Activated naive CD4-positive, alpha-beta T cell (primary cell): ENCODE measurements at places on chromosomes 6 and 20.

- no peak for DNase-seq
These were observed 4.0 kb upstream of the NNAT start for GRCh38 chr20:37516811-37517750.

DNA sequence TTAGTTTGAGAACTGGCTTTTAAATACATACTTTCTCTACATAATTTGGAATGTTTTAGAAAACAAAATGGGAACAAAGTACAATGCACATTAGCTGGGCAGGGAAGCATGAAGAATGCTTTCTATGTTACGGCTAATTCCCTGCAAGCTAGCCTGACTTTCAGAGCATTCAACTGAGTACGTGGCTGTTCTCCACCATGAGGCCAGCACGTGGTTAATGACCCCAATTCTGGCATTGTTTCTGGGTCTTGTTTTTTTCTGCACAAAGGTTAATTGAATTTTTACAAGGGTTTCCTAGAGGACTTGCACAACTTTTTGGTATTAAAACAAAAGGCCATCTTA is 208.6 kb upstream of the AGPAT4 start:
- no peak for DNase-seq

DNA sequence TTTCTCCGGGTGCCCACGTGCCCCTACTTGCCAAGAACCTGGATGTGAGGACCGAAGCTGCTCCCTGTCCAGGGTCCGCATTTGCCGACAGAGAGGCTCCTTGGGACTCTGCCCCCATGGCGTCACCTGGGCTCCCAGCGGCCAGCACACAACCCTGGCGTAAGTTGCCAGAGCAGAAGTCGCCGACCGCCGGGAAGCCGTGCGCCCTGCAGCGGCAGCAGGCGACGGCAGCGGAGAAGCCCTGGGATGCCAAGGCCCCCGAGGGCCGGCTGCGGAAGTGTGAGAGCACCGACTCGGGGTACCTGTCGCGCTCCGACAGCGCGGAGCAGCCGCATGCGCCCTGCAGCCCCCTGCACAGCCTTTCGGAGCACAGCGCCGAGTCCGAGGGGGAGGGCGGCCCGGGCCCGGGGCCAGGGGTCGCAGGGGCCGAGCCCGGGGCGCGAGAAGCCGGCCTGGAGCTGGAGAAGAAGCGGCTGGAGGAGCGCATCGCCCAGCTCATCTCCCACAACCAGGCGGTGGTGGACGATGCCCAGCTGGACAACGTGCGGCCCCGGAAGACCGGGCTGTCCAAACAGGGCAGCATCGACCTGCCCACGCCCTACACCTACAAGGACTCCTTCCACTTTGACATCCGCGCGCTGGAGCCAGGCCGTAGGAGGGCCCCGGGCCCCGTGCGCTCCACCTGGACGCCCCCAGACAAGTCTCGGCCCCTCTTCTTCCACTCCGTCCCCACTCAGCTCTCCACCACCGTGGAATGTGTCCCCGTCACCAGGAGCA is 28.3 kb downstream of the ZNF831 start:
- no peak for DNase-seq

DNA sequence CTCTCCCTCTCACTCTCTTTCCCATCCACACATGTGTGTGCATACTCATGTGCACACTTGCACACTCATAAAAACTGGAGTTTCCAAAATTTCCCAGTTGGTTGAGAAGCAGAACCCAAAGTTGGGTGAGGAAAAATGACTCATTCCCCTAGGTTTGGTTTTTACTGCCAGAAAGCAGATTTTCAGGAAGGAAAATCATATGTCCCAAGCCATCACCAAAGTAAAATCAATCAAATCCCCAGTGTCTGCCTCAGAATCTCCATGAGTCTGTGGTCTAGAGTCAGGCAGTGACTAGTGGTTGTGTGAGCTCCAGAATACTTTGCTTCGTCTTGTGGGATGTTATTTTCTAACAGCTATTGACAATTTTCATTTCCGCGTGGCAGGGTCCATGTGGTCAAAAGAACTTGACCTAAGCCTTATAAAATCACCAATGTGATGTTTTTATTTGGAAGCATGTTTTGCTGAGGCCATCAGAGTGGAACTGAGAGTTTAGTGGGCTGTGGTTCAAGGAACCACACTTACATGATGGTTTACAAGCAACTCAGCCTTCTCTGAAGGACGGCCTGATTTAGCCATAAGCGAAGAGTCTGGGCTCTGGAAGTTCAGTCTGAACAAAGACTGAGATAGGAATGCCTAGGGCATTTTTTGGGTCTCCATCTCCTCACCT is 81.9 kb upstream of the CCN6 start:
- DNase-seq, result no peak

- no peak for DNase-seq
These were observed 18.7 kb upstream of the TTPAL start for GRCh38 chr20:44457016-44457415.

DNA sequence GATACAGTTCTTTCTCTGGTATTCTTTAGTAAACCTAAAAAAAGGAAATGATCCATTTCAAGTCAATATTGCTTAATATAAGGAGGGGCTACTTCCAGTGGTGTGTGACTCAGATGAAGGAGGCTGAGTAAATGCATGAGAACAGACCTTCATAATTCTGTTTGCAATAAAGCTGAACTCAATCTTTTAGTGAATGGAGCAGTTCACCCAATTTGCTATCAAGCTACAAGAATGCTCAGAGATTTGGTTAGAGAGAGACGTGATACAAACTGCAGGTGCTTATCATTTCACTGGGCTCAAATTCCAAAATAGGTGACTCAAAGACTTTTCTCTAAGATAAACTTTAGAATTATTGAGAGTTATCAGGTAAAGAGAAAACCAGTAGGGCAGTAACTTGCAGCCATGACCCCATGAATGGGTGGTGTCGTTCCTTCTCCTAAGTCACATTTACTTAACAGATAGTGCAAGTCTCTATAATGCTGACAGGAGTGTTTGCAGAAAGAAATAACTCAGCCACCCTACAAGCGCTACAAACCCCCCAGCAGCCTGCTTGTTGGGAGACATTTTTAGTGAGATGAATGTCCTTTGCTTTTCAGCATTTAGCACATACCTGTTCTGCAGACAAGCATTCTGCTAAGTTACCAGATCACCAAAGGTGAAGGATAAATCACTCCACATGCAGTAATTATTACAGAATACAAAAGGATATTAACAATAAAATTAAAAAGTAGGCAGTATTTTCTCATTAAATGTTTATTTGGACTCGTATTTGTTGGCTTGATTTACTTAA is 16.4 kb upstream of the BLOC1S5 start:
- DNase-seq, result no peak

DNA sequence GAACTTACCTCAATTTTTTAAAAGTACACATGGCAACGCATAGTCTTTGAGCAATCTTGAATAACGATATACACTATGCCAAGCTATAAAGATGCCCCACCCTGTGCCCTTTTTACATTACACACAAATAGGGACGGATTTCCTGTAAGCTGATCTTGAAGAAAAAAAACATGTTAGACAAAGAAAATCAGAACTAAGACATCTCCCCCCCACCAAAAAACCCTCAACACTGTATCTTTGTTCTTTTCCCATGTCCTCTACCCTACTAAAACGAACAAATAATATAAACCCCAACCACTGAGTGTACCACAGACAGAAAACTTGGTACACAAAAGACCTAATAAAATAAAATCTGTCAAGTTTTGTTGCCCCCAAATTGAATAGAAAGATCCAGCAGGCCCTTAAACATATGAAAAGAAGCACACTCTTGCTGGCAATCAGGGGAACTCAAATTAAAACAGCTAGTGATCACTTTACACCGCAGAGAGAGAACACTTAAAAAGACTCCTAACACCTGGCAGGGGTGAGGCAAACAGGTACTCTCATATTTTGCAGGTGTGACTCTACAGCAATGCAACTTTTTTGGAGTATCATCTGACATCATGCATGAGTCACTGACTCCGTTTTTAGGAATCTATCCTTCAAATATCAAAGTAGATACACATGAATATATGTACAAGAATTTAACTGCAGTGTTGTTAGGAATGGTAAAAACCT is 29.6 kb downstream of the BACH2 start:
- no peak for DNase-seq

DNA sequence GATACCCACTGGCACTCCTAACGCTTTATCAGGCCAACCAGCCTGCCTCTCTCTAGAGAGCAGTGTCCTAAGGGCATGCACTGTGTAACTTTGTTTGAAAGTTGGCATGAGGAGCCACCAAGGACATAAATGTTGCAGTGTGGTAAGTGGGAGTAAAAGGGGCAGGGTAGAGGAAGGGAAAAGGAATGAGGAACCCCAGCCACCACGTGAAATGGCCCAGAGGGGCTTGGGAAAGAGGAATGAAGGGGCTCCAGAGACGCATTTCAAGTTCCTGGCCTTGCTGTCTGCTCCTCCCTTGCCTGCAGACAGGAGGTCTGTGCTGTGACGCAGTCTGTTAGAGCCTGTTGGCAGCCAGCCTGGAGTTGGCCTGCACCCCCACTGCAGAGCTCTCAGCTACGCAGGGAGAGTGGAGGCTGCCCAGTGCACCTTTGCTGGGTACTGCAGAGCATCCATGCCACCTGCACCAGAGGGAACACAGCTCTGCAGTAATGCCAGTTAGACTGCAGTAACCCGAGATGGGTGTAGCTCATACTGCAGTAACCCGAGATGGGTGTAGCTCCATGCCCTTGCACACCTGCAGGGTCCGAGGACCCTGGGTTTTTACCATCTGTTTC is 86.8 kb upstream of the SNAP25 start:
- no peak for DNase-seq

- DNase-seq, result no peak
These were observed at the start of gene EFCAB8 for GRCh38 chr20:32858701-32859372. Gene EFCAB8, plus strand, starts transcription at chr20:32858923. Its CDS starts 4,870 bp downstream, at chr20:32863793.

GRCh38 chr6:89339565-89339964 is 13.0 kb downstream of the UBE2J1 start:
- DNase-seq, result no peak

- DNase-seq, result no peak
These were observed 42.2 kb upstream of the EDN3 start for GRCh38 chr20:59258221-59258621.

- no peak for DNase-seq
These were observed 61.7 kb downstream of the PYGB start for GRCh38 chr20:25309395-25310267.

GRCh38 chr20:50885068-50885467 is 46.2 kb downstream of the ADNP start:
- no peak for DNase-seq

- DNase-seq, result no peak
These were observed 455.7 kb downstream of the PLCB1 start for GRCh38 chr20:8587810-8588209.

- no peak for DNase-seq
These were observed 5.3 kb downstream of the KCNB1 start for GRCh38 chr20:49477200-49477599.

- no peak for DNase-seq
These were observed 64.1 kb downstream of the KIZ start for GRCh38 chr20:21189761-21190523.
